Activated gamma-delta T cell treated with anti-CD3 and anti-CD28 coated beads, Interleukin-2, amount 50 U/mL, for 16 hours (primary cell): ENCODE measurements at places on chromosomes 3 and 15.

DNA sequence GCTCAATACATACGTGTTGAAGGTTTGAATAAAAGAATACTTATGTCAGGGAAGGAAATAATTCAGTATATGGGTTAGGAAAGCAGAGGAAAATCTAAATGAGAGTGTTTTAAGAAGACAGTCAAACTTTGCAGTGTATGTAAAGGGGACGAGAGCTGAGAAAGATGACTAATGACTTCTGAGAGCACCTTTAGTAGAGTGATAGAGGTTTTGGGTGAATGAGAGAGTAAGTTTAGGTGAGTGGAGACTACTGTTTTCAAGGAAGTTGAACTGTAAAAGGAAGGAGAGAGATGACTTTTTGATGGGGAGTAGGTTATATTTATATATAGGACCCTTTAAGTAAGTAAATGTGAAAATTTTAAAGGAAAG, 9.4 kb downstream of the TBC1D23 start:
- no peak for DNase-seq

GRCh38 chr3:50008931-50009330, 69.0 kb downstream of the RBM6 start:
- DNase-seq = no peak

DNA sequence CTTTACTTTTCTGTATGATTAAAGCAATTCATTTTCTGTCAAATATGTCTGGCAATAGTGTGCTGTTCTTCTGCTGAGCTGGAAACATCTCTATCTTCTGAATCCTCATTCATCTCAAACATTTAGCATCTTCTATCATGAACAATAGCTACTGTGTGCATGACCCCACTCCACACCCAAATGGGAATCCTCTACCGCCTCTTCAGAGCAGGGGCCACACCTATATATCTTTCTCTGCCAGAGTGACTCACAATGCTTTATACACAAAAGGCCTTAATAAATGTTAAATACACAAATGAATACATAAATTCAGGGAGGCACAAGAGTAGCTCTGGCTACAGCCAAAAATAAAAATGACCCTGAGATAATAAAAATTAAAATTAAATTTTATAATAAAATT, 8.0 kb downstream of the ALDH1A2 start:
- DNase-seq = no peak

DNA sequence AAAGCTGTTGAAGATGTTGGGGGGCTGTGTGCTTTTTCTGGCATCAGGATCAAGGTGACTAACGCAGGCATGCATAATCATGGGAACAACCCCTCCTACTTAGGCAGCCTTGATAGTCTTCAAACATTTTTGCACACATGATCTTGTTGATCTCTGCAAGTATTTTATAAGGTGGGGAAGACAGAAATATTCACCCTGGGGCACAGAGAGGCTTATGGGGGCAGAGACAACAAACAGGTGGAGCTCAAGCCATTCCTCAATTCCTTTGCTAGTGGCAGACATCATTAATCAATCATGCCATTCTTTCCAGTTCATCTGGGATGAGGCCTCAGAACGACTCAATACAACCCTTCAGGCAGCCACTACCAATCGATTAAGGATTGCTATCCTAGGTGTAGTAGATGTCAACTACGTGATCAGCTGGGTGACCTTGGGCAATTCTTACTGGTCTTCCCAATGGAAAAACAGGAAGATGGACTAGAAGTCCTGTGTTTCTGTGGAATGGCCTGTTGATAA, 110.3 kb upstream of the SMAD3 start:
- no peak for DNase-seq

DNA sequence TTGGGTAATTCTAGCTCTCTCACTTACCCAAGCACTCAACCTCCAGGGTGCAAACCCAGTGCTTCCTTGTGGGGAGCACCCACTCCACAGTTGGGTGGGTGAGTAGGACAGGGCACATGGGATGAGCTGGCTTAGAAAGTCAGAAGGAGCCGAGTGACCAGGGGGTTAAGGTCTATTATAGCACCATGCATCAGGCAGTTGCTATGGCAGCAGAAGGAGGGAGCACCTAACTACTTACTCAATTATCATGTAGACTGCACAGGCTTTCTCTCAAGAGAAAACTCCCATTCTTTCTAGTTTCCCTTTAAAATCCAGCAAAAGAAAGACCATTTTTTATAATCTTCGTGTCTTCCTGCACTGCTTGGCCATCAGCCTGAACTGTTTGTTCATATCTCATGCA, 163.0 kb downstream of the OCA2 start:
- DNase-seq = no peak

GRCh38 chr3:174820885-174821284, 38.2 kb upstream of the NAALADL2 start:
- no peak for DNase-seq

GRCh38 chr3:158742871-158743663, 10.8 kb upstream of the RARRES1 start:
- DNase-seq = no peak

GRCh38 chr3:54836871-54837270, 91.0 kb downstream of the LRTM1 start:
- no peak for DNase-seq
